ENCODE measurements at places on chromosomes 4 and X. TPM values are rescaled to one million over a fixed set of nuclear protein-coding genes. Genes with fewer than 3 reads are reported as not detected.
A peak's percentile ranks its signal among the peaks of the same experiment; 100 is the strongest.

BTK gene
- total RNA-seq = not detected

TMSB15C gene
- not detected for total RNA-seq

SLC25A43 gene
- total RNA-seq = 42.3 TPM

PARM1 gene
- total RNA-seq = 0.44 TPM

- H3K4me3 ChIP-seq = no peak overlapping the region
- H3K27ac ChIP-seq = no peak overlapping the region
- H3K4me1 ChIP-seq = no peaks in the 10 kb centered on the region
- no peaks in the 10 kb centered on the region for H3K27me3 ChIP-seq
- H3K36me3 ChIP-seq = no peaks in the 10 kb centered on the region
Measured at GRCh38 chr4:110032603-110033002, 119.9 kb downstream of the EGF start.

GRCh38 chr4:1754336-1754735 lies 33.0 kb downstream of the TACC3 start:
- H3K27me3 ChIP-seq = no peaks in the 10 kb centered on the region
- H3K4me1 ChIP-seq = no peaks in the 10 kb centered on the region
- no peak overlapping the region for H3K27ac ChIP-seq
- no peaks in the 10 kb centered on the region for H3K36me3 ChIP-seq
- no peak for DNase-seq

DNA sequence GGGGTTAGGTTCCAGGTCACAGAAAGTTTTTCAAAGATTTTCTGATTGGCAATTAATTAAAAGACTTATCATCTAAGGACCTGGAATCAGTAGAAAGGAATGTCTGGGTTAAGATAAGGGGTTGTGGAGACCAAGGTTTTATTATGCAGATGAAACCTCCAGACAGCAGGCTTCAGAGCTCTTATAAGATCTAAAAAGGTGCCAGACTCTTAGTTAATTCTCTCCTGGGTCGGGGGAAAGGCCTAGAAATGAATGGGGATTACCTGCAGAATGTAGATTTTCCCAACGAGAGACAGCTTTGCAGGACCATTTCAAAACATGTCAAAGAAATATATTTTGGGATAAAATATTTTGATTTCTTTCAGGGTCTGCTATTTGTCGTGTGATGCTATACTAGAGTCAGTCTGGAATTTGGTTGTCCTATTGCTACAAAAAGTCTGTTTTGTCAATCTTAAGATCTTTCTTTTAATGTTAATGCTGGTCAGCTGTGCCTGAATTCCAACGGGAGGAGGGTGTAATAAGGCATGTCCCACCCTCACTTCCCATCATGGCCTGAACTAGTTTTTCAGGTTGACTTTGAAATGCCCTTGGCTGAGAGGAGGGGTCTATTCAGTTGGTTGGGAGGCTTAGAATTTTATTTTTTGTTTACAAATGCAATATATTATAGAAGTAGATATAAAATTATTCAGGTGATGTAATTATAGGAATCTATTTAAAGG lies 15.8 kb downstream of the EGF start:
- H3K27me3 ChIP-seq = no peaks in the 10 kb centered on the region
- no peak overlapping the region for H3K27ac ChIP-seq
- no peaks in the 10 kb centered on the region for H3K36me3 ChIP-seq
- H3K4me1 ChIP-seq = peaks cover 5% of the 10 kb centered on the region

GRCh38 chr4:100848841-100849240 lies 331.0 kb upstream of the EMCN start:
- no peak for DNase-seq
- H3K4me1 ChIP-seq = no peaks in the 10 kb centered on the region
- no peaks in the 10 kb centered on the region for H3K27me3 ChIP-seq
- H3K27ac ChIP-seq = no peak overlapping the region
- no peaks in the 10 kb centered on the region for H3K36me3 ChIP-seq

- H3K27me3 ChIP-seq = no peaks in the 10 kb centered on the region
- H3K36me3 ChIP-seq = no peaks in the 10 kb centered on the region
- no peak overlapping the region for H3K4me3 ChIP-seq
- H3K27ac ChIP-seq = no peak overlapping the region
- DNase-seq = no peak
- no peaks in the 10 kb centered on the region for H3K4me1 ChIP-seq
Measured at GRCh38 chr4:94711635-94712034, 46.1 kb upstream of the BMPR1B start.

- H3K27ac ChIP-seq = no peak overlapping the region
- H3K4me3 ChIP-seq = no peak overlapping the region
- DNase-seq = no peak
- no peaks in the 10 kb centered on the region for H3K4me1 ChIP-seq
Measured at GRCh38 chr4:6529021-6529420, 46.0 kb upstream of the MAN2B2 start.

GRCh38 chr4:57080781-57081650 lies 29.2 kb downstream of the IGFBP7 start:
- H3K4me1 ChIP-seq = peaks cover 11% of the 10 kb centered on the region
- peak overlapping the region; percentile 39 for H3K27ac ChIP-seq
- H3K4me3 ChIP-seq = no peak overlapping the region
- no peaks in the 10 kb centered on the region for H3K27me3 ChIP-seq
- H3K36me3 ChIP-seq = no peaks in the 10 kb centered on the region
- no peak for DNase-seq

DNA sequence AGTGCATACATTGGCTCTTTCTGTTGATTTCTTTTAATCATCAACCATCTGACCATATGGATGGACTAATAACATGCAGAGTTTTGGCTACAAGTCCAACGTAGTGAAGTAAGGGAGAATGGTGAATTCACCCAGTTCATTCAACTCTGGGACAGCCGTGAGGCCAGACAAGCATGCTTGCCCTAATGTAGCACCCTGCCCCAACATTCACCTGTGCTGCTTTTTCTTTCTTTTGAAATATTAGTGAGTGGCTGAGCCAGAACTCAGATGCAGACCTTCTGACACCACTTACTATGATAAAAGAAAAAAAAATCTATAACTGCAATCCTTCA lies 17.5 kb downstream of the ARSJ start:
- H3K4me3 ChIP-seq = no peak overlapping the region
- no peaks in the 10 kb centered on the region for H3K36me3 ChIP-seq
- H3K4me1 ChIP-seq = peaks cover 14% of the 10 kb centered on the region
- no peaks in the 10 kb centered on the region for H3K27me3 ChIP-seq
- H3K27ac ChIP-seq = no peak overlapping the region
- DNase-seq = no peak

GRCh38 chr4:3857269-3857926 lies 91.2 kb downstream of the ADRA2C start:
- H3K27ac ChIP-seq = no peak overlapping the region
- H3K36me3 ChIP-seq = no peaks in the 10 kb centered on the region
- no peak for DNase-seq
- no peaks in the 10 kb centered on the region for H3K4me1 ChIP-seq

DNA sequence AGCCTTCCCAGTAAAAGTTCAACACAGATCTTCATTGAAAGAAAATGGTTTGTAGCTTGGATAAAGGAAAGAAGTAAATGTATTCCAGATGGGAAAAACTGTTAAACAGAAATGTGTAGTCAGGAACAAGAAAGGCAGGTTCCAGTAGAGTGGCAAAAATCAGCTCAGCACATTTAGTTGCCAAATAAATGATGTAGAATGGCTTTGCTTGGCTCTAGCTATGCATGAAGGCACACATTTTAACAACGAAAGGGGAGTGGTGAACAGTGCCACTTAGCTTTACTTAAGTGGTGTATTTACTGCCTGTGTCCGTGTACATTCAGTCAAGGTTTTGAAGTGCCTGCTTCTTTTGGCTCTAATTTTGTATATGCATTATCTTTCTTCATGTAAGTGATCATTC lies 644.5 kb upstream of the ATOH1 start:
- H3K36me3 ChIP-seq = no peaks in the 10 kb centered on the region
- H3K27ac ChIP-seq = no peak overlapping the region
- no peak for DNase-seq
- H3K4me1 ChIP-seq = no peaks in the 10 kb centered on the region
- H3K4me3 ChIP-seq = no peak overlapping the region
- no peaks in the 10 kb centered on the region for H3K27me3 ChIP-seq

DNA sequence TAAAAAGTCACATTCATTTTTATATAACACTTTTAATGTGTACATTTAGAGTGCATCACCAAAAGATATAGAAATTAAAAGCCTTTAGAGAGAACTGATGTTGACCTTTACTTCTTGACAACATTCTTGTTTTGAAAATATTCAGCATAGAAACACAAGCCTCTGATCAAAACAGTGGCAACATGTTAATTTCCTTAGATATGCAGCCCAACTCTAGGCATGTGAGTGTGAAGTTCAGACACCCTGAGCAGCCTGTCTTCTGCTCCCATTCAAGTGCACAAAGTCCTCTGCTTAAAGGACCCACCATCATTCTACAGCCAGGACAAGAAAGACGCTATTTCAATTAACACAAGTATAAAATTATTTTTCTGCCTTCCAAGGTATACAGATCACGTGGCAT lies 60.0 kb downstream of the PPP3CA start:
- no peaks in the 10 kb centered on the region for H3K27me3 ChIP-seq
- no peak overlapping the region for H3K4me3 ChIP-seq
- no peaks in the 10 kb centered on the region for H3K36me3 ChIP-seq
- H3K27ac ChIP-seq = no peak overlapping the region
- 0 out of 2 replicates have a peak, but pooled peaks cover 6% of the 10 kb centered on the region for H3K4me1 ChIP-seq

DNA sequence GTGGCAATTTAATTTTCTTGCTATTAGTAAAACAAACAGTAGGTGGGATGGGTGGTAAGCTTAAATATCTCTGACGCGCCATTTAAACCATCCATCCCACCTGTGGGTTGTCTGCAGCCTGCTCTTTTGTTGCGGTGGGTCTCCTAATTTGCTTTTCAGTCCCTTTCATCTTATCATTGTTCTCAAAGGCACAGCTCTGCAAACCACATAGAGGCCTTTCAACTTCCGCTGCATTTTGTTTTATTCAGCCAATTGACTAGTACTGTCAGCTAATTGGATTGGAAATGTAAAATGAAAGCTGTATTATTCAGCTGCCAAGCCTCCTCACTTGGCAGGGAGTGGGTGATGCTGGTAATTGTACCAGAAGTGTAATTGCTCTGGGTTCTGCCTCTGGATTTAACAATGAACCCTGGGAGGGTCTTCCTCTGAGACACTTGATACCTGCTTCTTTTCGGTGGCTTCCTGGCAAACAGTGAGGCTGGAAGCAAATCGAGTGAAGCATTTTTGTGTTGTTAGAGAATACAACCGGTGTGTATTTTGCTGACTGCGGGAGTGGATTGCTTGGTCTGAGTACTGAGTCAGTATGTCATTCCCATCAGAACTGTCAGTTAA lies 165.6 kb downstream of the FRAS1 start:
- no peaks in the 10 kb centered on the region for H3K36me3 ChIP-seq
- H3K4me3 ChIP-seq = no peak overlapping the region

GRCh38 chr4:127648061-127648460 lies 15.3 kb downstream of the INTU start:
- DNase-seq = no peak
- H3K36me3 ChIP-seq = peaks cover 11% of the 10 kb centered on the region
- H3K27ac ChIP-seq = no peak overlapping the region
- H3K27me3 ChIP-seq = no peaks in the 10 kb centered on the region

DNA sequence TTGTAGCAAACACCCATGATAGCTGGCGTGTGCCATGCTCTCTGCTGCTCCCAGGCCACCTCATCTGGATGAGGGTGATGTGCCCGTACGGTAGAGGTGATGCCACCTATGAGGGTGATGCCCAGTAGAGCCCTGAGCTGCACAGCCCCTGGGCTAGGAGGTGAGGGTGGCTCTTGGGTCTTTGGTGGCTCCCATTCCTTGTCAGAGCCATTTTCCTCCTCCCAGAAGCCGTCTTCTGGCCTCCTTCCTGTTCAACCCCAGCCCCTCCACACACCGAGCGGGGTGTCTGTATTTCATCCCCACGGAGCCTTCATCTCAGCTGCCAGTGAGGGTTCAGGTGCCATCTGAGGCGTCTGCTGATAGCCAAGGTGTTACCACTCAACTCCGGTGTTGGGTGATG lies 12.0 kb upstream of the TNIP2 start:
- H3K27me3 ChIP-seq = no peaks in the 10 kb centered on the region
- no peak overlapping the region for H3K27ac ChIP-seq
- no peak overlapping the region for H3K4me3 ChIP-seq
- no peaks in the 10 kb centered on the region for H3K36me3 ChIP-seq
- no peaks in the 10 kb centered on the region for H3K4me1 ChIP-seq

DNA sequence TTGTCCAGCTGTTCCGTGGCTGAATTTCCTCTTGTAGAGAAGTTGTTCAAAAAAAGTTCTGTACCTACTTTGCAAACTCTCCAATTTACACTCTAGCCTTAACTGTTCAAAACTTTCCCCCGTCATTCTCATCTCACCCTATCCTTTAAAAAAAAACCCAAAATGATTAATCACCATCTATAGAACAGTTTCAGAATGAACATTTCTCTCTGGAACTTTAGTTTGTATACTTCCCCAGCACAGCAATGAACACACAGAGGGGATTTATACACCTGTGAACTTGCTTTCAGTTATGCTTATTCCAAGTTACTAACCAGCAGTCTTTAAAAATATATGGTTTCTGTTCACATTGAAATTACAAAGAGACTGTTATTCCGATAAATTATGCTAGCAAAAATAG lies 1.2 kb downstream of the GEMIN8 start:
- H3K4me3 ChIP-seq = peak overlapping the region; percentile 70
- peaks cover 30% of the 10 kb centered on the region for H3K4me1 ChIP-seq
- DNase-seq = no peak
- no peaks in the 10 kb centered on the region for H3K36me3 ChIP-seq

GRCh38 chr4:142150483-142150882 lies 514.1 kb downstream of the IL15 start:
- no peak overlapping the region for H3K4me3 ChIP-seq
- no peaks in the 10 kb centered on the region for H3K4me1 ChIP-seq
- no peak overlapping the region for H3K27ac ChIP-seq
- no peak for DNase-seq

DNA sequence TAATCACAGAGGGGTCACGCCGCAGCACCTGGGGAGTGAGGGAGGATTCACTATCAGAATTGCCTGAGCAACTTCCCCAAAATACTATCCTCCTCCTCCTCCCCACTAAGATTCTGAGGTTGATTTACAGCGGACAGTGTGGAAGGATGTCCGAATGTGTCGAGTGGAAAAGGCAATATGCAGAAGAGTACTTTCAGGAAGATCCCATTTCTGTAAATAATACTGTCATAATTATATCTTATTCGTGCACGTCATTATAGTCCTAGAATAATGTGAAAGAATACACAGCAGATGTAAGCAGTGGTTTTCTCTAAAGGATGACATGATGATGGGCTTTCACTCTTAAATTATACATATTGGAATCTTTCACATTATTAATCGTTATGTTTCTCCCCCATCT lies 149.8 kb upstream of the NOCT start:
- H3K4me3 ChIP-seq = no peak overlapping the region
- DNase-seq = no peak
- no peak overlapping the region for H3K27ac ChIP-seq
- no peaks in the 10 kb centered on the region for H3K36me3 ChIP-seq

DNA sequence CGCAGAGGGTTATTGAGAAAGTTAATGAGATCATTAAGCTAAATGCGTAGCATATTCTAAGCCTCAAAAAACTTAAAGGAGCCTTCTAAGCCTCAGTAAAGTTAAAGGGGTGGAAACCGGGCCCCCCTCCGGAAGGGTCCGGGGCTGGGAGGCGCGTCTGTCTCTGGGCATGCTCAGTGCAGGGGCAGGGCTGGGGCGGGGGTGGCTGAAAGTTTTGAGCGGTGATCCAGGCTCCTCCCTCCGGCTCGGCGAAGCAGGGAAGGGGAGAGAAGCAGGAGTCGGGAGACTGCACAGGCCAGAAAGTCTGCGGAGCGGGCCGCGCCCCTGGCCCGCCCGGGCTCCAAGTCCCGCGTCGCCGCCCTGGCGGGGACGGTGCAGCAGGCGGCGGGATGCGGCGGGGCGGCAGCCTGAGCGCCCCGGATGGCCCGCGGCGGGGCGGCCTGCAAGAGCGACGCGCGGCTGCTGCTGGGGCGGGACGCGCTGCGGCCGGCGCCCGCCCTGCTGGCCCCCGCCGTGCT lies at the start of gene EVC:
EVC (plus strand) TSS at position 241 of the 518 bp plus-strand sequence; CDS start at position 421, 180 bp downstream.
- peak; percentile 66 for DNase-seq
- no peaks in the 10 kb centered on the region for H3K27me3 ChIP-seq
- H3K4me3 ChIP-seq = peak within 1 kb of the TSS; percentile 53
- no peaks in the 10 kb centered on the region for H3K36me3 ChIP-seq
